ENCODE measurements at places on chromosomes 3 and 15. TPM values are rescaled to one million over a fixed set of nuclear protein-coding genes. Genes with fewer than 3 reads are reported as not detected.
A peak's percentile ranks its signal among the peaks of the same experiment; 100 is the strongest.

The STARD5 gene
- total RNA-seq = 2.2 TPM

The DPPA2 gene
- not detected for total RNA-seq

The CTXND1 gene
- total RNA-seq = not detected

The EFHB gene
- 1.8 TPM for total RNA-seq

The LRRN1 gene
- total RNA-seq = not detected

The CHRD gene
- 0.43 TPM for total RNA-seq

The EXOSC7 gene
- total RNA-seq = 69.1 TPM

The RBPMS2 gene
- 0.14 TPM for total RNA-seq

The FEZF2 gene
- not detected for total RNA-seq

The CHAC1 gene
- total RNA-seq = 9.4 TPM

The ALG1L2 gene
- not detected for total RNA-seq

GRCh38 chr3:98026425-98027084 is 8.6 kb downstream of the GABRR3 start:
- DNase-seq = no peak

DNA sequence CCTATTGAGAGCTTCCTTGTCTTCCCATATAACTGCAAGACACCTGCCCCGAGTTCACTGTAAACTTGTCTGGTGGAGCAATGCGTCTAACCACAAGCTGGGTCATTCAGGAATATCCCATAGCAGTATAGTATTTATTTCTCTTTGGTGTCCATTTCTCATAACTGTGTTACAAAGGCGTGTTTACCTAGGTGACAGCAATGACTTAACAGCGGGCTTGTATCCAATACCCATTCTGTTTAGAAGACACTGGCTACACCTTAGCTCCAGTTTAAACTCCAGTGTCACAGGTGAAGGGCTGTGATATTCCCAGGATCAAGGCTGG is 24.3 kb downstream of the ATP10A start:
- no peak for DNase-seq

DNA sequence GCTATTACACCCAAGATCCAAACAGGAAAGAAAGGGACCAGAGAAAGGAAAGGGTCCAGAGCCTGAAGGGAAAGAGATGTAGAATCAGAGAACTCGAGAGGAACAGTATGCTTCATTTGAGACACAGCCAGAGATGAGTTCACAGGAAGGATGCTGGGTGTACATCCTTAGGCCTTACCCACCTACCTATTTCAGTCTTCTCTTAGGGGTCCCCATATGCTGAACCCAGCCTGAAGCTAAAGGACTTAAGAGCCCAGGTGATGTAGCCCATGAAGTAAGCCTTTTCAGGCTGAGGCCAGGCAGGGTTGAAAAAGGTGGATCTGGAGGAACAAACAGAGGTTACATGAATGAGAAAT is 338.0 kb upstream of the KCNH8 start:
- DNase-seq = no peak

DNA sequence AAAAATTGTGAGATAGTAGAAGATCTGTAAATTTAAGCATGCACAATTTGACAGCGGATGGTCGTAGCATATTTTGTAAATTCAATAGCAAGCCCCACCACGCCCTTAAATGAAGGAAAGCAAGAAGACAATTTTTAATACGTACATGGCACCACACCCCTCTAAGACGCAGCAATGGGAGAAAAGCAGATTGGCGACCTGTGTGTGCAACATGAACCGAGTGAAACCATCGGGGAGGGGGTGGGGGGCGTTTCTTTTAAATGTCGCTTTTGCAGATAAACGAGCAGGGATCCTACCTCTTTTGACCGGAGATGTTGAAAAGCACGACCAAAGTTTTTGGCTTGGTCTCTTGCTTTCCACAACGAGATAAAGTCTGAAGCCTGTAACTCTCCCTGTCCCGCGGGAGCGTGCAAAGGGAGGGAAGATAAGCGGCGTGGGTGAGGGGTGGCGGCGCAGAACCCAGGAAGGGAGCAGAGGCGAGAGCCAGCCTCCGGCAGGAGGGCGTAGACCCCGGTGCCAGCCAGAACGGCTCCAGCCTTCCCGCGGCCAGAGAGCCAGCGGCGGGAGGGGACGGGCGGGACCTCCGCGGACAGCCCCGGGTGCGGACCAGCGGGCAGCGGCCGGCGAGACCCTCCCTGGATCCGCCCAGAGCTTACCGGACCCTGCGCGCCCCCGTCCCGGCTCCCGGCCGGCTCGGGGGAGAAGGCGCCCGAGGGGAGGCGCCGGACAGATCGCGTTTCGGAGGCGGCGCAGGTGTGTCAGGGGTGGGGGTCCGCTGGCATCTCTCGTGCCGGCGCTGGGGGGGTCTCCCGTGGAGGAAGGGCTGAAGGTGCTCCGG is at the start of gene CHL1:
CHL1 (plus strand) TSS at position 453 of the 838 bp plus-strand sequence. CDS start 123,014 bp downstream, outside the sequence.
- no peak for DNase-seq

DNA sequence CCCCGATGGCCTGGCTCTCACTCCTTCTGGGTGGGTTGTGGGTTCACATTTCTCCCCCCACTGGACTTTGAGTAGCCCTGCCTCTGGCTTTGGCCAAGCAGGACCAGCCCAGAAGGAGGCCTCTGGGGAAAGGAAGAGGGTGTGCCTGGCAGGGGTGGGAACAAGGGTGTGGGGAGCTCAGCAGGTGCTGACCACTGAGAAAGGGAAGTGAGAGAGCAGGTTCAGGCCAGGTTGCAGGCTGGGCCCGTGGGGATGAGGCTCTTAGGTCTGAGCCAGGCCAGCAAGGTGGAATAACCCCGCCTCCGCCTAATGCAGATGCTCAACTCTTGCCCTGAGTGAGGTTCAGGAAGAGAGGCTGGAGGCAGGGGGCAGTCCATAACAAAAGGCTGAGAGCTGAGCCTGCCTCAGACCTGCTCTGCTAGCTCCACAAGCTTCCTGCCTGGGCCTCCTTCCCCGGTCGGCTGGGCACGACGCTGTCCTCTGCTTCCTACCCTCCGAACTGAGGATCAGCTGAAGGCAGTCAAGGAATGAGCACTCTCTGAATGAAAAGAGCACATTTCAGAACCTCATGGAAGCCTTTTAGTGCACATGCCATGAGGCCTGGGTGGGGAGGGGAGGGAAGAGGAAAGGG is 82.7 kb downstream of the TLE3 start:
- DNase-seq = no peak

DNA sequence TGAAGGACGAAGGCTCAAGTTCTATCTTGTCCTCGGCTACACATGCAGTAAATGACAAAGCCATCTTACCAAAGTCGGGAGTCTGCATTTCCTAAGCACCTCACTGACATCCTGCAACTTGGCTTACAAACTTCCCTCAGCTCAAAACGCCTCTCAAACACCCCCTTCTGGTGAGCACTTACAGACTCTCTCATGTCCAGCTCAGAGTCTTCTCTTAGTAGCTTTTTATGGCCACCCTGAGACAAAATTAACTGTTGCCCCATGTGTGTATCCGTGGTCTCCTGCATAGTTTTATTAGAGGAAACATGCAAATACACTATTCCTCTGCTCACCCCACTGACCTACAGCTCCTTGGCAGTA is 819.7 kb downstream of the FHIT start:
- DNase-seq = peak; percentile 0

- no peak for DNase-seq
Measured at GRCh38 chr15:97874139-97874538, 86.4 kb upstream of the ARRDC4 start.

DNA sequence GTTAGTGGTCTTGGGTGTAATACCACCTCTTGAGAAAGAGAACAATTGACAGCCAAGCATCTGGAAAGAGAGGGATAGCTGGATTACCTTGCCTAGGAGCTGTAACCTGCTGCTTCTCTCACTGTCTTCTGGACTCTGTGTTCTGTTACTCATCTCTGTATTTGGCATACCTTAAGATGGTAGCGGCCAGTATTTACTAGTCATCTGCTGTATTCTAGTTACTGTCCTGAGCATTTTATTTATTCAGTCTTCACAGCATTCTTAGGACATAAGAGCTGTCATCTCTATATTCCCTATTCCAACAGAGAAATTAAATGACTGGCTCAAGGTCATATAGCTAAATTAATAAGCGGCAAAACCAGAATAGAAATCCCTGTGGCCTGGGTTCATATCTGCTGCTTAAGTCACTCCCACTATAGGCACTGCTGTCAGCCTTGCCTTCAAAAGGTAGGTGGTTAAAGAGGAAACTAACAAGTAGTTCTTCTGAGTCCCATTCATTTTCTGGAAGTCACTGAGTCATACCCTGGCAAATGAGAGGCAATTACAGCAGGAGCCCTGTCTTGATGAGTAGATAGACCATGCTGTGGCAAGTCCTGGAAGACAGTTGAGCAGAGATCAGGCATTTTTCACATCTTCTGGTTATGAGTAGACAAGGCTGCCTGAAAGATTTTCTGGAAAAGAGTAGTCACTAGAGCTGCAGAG is 68.2 kb downstream of the RAB7A start:
- DNase-seq = peak; percentile 91

DNA sequence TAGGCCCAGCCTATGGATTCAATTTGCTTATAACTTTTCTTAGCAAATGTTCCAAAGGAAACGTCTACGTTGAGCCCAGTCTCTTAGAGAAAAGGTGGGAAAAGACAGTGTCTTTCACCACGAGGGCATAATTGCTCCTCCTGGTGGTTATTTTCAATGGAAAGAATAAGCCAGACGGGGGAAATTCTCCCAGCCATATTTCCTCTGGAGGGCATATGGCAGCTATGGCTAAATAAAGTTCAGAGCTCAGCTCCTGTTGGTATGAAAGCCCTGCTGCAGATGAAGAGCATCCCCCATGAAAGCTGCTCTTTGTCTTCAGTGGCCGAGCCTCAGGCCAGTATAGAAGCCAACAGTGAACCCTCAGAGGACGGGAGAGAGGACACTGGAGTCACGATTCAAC is 297.9 kb downstream of the RYR3 start:
- peak; percentile 27 for DNase-seq

- DNase-seq = no peak
Measured at GRCh38 chr3:46194868-46195553, 13.1 kb downstream of the CCR1 start.

DNA sequence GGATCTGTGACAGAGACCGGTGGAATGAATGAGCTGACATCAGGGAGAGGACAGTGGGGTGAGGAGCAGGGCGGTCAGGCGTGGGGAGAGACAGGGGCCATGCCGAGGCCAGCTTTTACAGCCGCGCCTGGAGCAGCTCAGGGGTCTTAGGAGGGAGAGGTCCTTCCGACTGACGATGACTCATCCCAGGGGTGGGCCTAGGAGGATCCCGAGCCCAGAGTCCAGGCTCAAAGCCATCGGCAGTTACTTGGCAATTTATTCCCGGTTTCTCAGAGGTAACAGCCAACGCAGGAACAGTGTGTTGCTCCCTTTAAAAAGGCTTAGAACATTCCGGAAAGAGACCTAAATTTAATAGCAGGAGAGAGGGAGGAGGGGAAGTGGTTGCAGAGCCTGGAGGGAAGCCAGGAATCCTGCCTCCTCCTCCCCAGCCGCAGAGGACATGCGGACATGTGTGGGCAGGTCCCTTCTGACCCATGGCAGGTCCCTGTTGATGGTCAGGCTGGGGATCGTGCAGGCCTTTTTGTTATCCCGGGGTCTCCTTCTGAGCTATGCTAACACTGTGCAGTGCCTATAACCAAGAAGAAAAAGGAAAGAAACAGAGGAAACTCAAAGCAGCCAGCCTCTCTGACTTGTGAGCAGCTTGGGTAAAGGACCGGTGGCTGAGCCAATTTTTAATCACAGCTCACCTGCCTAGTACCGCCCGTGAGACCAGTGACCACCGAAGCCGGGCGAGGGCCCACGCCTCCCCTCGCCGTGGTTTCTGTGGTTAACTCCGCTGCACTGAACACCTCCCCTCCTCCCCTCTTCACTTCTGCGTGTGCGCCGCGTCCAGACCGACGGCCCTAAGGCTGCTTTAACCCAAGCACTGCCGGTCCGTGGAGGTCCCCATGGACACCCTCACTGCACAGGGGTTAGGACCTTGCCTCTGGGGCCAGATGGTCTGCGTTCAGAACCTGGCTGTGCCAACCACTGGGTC is 392.4 kb upstream of the PROK2 start:
- DNase-seq = peak; percentile 6

- DNase-seq = no peak
Measured at GRCh38 chr3:101200461-101200860, 119.9 kb downstream of the IMPG2 start.

DNA sequence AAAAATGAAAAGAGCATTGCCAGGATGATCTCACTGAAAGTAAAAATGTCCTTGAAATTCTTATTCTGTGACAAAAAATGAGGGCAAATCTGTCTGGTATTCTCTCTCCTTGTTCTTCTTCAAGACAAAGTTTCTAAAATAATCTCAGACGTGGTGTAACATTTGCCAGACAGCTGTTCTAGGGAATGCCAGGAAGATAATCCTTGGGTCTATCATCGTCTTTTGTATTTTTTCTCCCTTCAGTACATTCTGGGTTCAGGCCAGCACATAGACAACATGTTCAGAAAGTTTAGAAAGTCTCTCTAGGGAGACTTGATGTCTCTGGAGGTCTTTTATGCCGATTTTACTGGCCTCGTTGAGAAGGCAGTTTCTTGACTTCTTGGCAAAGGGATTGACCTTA is 121.2 kb upstream of the HES1 start:
- no peak for DNase-seq

DNA sequence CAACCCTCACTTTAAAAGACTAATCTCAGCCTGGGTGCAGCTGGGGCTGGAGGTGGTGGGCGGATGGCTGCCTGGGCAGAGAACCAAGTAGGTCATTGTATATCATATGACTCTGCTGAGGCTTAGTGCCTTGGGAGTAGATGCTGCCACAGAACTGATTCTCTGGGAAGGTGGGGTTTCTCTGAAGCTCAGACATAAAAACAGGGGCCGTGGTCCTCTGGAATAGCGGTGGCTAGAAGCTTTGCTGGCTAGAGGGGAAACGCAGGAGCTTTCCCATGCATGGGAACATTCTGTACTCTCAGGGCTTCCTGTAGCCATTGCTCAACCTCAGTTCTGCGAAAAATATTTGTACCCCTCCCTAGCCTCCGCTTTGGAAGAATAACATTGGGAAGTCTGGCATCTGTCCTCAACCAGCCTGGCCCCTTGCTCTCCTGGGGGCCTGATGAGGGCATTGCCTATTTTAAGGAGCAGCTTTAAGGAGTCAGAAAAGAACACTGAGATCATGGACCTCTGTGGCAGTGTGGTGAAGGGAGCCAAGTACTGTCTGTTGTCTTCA is 14.7 kb downstream of the TIMP4 start:
- no peak for DNase-seq

GRCh38 chr15:66592505-66593218 is 26.9 kb upstream of the LCTL start:
- no peak for DNase-seq

- DNase-seq = no peak
Measured at GRCh38 chr15:59035201-59035600, 47.7 kb downstream of the RNF111 start.

- no peak for DNase-seq
Measured at GRCh38 chr3:96900031-96900430, 85.6 kb downstream of the EPHA6 start.

GRCh38 chr3:39144095-39144747 is 9.2 kb downstream of the CSRNP1 start:
- no peak for DNase-seq

GRCh38 chr3:186520431-186520830 is 23.7 kb downstream of the CRYGS start:
- no peak for DNase-seq

GRCh38 chr15:93067649-93068085 is 21.3 kb downstream of the RGMA start:
- DNase-seq = no peak
